ENCODE measurements at places on chromosomes 4 and X.

DNA sequence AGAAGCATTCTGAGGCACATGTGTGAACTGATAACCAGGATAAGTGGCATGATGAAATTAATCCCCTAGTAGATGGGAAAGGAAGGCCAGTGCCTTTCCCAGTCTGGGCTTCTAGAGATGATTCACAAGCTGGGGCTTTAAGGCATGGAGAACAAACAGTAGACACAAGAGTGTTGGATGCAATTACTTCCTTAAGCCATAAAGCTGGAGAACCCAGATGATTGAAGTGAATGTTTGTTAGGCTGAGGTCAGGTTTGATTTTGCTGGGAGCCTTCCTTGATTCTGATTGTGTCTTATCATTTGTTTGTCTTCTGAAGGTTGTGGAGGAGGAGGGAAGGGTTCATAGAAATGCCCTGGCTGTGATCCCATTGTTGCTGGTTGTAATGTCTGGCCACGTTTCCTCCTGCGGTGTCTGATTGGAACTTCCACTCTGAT lies 125.2 kb downstream of the NHS start:
- no peak for DNase-seq

DNA sequence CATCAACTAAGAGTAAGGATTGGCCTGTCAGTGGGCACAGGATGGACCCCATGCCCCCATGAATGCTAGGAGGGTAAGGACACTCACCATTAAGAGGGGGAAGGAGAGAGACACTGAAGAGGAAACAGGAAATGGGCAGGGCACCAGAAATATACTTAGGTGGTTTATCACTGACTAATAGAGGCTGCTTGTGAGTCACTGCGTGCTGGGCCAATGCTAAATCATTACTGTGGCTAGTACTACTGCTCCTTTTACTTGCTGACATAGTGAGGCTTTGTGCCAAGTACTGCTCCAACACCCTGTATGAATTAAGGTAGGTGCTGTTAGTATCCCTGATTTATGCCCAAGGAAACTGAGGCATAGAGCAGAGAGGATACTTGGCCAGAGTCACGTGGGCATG lies 130.4 kb upstream of the FRMPD4 start:
- no peak for DNase-seq

- no peak for DNase-seq
These were observed 362.6 kb downstream of the GASK1B start for GRCh38 chr4:157810137-157810774.

DNA sequence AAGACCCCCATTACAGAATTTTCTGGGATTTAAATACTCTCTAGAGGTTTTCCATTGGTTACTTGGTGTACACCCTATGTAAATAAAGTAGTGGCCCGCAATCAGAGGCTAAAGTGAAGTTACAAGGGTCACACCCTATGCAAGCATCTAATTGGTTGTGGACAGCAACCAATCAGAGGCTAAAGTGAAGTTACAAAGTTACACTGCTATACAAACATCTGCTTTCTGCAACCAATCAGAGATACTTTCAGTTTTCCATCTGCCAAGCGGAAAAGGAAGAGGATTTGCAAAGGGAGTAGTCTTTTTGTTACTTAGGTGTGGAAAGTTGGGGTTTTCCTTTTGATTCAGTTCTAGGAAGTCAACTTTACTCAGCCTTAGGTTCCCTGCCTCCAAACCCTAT lies 2.0 kb upstream of the ATRX start:
- no peak for DNase-seq

DNA sequence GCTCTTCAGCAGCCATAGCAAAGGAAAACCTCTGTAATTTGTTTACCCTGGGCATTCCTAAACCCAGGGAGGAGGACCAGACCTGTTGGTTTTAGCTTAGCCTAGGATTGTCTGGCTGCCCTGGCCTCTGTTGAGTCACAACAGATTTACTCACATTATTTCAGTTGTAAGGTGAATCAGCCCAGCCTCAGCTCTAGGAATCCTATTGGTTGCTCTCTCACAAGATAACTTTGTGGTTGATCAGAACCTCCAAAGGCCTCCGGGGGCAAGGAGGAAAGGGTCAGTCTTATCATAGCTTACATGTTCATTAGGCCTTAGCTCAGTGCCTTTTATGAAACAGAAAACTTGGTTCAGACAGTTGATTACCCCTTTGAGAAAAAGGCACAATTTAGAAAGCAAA lies 41.0 kb downstream of the PDK3 start:
- no peak for DNase-seq

- no peak for DNase-seq
These were observed 50.8 kb downstream of the TMEM165 start for GRCh38 chr4:55446578-55446922.

DNA sequence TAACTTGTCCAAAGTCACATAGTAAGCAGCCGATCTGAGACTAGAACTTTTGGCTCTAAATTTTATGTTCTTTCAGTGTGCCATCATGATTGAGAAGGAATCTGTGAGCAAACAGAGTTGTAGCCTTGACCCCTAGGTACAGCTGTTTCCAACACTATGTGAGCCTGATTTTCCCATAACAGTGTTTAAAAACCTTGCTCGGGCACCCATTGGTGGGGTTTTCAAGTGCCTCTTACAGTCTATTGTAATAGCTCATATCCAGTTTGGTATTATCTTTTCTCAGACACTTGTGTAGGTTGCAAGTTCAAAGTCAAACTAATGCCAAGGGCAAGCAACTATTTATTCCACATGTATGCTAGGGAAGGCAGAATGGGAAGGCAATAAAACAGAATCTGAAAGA lies 467.9 kb downstream of the INPP4B start:
- DNase-seq: no peak

DNA sequence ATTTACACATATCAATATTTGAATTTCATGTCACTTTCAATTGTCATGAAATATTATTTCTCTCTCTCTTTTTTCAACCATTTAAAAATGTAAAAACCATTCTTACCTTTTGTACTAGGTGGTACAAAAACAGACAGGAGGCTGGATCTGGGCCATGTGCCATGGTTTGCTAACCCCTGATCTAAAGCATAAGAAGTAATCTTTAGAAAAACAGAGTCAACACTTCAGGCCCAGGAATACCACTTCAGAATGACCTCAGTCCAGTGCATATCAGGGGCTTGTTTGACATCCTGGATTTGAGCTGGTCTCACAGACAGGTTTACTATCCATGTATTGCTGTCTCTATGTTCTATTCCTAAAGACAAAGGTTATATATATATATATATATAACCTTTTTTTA lies 102.5 kb downstream of the DCHS2 start:
- no peak for DNase-seq

DNA sequence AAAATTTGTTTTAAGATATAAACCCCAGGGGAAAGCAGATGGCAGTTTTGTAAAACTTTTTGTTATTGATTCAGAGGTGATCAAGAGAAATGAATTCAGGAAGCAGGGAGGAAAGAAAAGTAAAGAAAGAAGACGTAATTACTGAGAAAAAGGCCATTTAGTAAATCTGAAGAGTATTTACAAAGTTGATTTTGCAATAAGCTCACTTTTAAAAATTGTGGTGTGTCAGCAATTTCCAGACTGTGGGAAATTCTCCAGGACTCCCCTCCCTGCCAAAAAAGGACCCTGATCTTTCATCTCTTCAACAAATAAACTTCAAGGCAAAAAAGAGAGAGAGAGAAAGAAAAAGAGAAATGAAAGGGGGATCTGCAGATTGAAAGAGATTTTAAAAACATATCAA lies 36.6 kb downstream of the PCYT1B start:
- DNase-seq: no peak

- peak; percentile 4 for DNase-seq
These were observed 17.1 kb downstream of the PSAPL1 start for GRCh38 chr4:7417639-7418038.

DNA sequence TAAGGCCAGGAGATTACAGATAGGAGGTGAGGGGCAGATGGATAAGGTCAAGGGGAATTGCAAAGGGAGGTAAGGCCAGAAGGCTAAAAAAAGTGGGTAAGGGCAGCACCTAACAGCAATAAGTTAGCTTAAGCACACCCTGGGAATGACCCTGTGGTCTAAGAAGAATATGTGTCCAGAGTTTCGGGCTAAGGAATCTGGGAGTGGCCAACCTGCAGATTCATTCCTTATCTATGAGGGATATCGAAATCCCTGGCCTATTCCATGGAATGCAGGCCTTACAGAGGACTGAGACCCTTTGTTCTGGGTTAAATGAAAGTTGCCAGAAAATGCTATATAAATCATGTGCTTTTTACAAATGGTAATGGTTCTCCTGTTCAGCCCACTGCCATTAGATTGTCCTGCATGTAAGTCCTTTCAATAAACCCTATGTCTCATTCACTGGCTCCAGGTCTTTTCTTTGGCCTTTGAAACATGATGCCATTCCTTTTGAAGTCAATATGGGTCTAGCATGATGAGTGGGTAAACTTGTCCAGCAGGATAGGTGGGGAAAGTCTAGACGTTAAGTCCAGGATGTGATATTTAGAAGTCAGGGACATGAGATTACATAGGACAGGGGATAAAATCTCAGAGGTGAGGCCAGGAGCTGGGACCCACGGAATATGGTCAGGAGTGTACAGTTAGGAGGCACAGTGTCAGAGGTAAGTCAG lies 226.2 kb downstream of the TACR3 start:
- DNase-seq: no peak

DNA sequence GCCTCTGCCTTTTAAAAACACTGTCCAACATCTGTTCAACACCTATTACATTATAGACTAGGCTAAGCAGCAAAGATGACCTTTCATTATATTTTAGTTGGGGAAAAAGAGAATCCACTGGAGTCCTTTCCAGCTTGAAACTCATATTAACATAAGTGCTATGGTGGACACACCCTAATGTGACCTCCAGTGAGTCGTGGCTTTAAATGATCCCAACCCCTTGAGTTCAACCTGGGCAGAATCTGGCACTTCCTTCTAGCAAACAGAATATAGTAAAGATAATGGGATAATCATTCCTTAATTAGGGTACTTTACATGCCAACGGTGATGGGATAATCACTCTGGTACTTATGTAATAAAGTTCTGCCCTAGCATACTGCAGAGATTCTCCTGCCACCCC lies 162.6 kb downstream of the MAB21L2 start:
- DNase-seq: no peak

GRCh38 chr4:106287353-106287969 lies 28.5 kb downstream of the TBCK start:
- DNase-seq: no peak

- no peak for DNase-seq
These were observed 132.7 kb downstream of the BTC start for GRCh38 chr4:74661427-74662201.

All from SK-N-SH (cell line).